NCI-H187 treated with DMSO at 0.1 percent for 48 hours (cell line): ENCODE measurements at places on chromosomes 2 and 18.

DNA sequence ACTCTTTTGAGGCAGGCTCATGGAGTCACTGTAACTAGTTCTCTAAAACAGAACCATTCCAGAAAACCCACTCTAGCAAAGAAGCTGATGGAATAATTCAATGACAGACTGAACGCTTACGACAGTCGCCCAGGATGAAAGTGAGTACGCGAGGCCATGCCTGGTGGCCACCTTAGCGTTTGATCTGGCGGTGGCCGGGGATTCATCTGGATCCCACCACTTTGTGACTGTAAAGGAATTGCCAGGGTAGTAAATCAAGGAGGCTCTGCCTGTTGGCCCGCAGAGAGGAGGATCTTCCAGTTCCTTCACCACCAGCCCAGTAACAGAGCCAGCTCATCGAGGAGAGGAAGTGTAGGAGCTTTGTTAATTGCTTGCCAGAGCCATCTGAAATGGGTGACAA, 34.6 kb downstream of the GREB1 start:
- DNase-seq: no peak

DNA sequence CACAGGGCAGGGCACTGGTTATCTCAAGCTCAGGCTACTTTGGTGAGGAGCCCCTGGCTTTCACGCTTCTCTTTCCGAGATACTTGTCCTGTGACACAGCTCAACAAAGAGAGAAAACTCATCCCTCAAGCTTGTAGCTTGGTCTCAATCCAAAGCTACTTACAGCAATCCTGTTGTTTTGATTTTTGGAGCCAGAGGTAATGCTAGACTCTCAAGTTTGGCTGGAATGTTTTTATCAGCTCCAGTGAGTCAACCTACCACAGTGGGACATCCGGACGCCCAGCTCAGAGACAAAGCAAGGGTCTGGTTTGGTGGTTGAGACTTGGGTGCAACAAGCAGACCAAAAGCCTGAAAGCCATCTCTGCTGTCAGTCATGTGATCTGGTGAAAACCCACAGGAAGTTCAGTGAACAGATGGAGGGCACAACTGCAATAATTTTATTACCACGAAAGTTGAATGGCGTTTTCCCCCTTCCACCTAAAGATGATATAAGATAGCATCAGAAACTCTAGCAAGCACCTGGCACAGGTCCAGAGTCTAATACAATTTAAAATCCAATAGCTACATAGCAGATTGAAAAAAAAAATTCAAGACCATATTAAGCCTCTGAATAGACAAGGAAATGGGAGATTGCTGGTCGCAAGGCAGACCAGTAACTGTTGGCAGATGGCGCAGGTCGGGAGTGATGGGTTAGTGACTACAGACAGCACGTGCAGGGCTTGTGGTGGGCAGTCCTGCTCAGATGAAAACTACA, 102.3 kb upstream of the SMAD7 start:
- no peak for DNase-seq

GRCh38 chr2:195687320-195688086, 30.5 kb downstream of the SLC39A10 start:
- DNase-seq: no peak

DNA sequence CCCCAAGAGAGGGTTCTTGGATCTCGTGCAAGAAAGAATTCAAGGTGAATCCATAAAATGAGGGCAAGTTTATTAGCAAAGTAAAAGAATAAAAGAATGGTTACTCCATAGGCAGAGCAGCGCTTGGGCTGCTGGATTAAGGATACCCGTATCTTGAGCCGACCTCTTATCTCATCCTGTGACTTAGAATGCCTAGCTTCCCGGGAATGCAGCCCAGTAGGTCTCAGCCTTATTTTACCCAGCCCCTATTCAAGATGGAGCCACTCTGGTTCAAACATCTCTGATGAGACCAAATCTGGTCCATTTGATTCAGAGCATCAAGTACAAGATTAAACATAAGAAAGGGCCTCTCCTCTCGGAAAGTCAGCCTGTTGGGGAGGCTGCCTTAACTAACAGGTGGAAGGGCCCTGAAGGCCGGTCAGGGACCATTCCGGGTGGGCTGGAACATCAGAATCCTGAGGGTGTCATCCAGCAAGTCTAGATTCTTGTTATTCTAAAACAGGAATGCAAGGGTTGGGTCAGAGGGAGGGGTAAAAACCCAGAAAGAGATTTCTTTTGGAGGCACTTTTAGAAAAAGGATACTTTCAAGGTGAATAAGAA, 5.8 kb downstream of the PSD4 start:
- no peak for DNase-seq

GRCh38 chr2:109527079-109527478, 86.7 kb downstream of the SEPTIN10 start:
- no peak for DNase-seq
